ENCODE measurements at places on chromosomes 16 and 17. TPM values are rescaled to one million over a fixed set of nuclear protein-coding genes. Genes with fewer than 3 reads are reported as not detected.

DNA sequence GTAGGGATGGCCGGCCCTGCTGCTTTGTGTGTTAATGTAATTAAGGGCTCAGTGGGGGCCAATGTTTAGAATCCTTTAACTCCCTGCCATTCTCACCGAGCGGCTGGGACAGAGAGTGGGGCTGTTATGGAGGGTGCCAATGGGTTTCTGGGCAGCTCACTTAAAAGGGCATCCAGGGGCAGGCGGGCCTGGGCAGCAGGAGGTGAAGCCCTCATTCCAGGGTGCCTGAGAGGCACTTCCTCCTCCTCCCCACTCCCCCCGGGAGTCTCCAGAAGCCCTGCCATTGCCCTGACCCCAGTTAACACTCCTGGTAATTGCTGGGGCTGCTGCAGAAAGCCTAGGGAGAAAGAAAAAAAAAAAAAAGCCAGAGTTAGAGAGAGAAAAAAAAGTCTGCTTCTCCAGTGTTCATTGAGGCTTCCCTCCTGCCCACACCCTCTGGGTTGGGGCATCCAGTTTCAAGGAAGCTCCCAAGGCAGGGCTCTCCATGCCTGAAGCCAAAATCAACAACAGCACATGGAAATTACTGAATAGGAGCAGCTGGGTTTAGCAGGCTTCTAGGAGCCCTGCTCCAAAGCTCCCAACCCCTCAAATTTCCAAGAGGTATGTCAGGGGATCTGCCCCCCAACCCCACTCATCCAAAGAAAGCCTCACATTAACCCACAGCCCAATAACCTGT, 28.0 kb downstream of the CUEDC1 start:
- no peak for DNase-seq

DNA sequence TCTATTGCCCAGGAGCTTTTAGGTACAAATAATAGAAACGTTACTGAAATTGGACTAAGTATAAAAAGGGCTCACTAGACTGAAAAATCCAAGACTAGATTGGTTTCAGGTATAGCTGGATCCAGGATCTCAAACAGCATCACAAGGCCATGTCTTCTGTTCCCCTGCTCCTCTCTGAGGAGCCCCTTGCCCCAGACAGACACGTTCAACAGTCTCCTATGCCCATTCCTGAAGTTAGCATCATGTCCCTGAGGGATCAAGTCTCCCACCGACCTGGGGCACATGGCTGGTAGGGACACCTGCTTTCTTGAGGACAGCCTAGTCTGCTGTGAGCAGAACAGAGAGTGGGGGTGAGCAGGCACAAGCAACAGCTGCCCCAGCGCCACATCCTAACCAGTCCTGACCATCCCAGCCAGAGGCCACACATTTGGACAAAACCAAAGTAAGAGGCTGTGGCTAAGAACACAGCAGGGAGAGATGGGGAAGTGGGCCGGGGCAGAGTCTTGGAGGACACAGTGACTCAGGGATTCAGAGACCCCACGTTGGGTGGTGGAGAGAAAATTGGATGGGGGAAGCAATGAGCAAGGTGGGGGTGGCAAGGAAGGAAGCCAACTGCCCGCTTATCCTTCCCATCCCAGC, 10.5 kb upstream of the MMP2 start:
- no peak for DNase-seq

Gene CSH2
- total RNA-seq = not detected

Gene DNAH2
- 1.2 TPM for total RNA-seq

GRCh38 chr17:57833179-57833939, 16.5 kb downstream of the MRPS23 start:
- DNase-seq = peak; percentile 44

Gene KRTAP17-1
- not detected for total RNA-seq

Gene ALOX12B
- not detected for total RNA-seq

GRCh38 chr17:30309591-30309990, 17.8 kb upstream of the BLMH start:
- DNase-seq = no peak

DNA sequence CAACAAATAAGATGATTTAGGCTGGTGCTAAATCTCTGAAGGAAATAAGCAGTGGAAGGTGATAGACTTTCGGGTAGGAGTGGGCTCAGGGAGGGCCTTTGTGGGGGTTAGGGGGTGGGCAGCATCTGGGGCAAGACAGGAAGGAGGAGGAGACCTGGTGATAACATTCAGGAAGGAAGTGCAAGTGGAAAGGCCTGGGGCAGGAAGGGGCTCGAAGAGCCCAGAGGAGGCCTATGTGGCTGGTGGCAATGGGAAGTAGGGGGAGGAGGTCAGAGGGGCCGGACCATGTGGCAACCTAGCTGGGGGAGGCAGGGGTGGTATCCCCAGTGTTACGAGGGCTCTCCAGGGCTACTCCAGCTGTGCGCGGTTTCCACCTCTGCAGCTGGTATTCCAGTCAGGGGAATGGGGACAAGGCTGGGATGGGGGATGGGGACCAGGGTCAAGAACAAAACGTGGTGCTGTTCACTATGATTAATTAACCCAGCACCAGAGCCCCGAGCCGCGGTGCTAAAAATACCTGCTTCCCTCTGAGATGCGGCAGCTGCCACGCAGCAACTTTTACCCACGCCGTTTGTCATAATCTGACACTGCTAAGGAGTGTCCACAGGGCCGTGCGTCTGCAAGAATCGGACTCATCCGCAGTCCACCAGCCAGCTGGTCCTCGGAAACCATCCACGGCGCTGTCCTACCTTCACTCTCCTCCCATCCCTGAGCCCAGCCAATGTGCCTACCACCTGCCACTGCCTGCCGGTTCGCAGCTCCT, 5.2 kb upstream of the CCDC182 start:
- no peak for DNase-seq

DNA sequence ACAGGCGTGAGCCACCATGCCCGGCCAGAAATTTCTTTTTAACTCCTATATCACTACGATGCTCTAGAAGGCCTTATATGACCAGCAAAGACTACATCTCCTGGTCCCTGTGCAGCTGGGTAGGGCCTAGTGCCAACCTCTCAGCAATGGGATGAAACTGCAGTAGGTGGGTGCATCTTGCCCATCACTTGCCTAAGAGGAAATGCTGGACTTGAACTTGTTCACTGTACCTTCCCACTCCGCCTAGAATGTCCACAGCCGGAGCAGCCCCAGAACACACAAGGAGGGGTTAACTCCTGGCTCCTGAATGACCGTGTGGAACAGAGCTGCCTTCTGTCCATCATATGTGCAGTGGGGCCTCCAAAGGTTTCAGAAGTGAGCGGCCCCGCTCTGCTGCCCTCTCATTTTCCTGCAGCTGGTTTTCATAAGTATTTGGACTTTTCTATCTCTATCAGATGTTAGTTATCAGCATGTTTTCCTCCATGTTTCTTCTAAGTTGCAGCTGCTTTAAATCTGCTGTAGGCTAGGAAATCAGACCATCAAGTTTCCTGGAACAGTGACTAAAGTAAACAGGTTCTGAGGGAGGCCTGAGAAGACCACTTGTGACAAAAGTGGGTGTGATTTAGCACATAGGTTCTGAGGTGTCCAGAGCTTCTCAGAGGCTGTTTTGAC, 52.5 kb downstream of the WSB1 start:
- no peak for DNase-seq

Gene BIRC5
- 6.9 TPM for total RNA-seq

- DNase-seq = no peak
Observed at GRCh38 chr17:61026818-61027217, 349.2 kb downstream of the BCAS3 start.

DNA sequence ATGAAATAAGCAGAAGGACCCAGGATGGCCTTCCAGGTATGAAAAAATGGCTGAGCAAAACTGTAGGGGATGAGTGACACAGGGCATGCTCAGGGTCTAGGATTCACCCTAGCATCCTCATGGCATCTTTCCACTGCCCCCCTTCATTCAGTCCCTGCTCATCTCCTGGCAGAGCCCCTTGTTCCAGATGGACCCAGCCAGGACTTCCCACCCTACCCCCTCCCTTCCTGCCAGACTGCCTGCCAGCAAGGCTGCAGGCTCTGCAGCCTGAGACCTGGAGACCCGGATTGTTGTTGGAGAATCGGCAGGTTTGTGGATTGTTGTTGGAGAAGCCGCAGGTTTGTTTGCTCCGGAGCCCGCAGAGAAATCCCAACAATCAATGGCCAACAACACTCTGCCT, 6.6 kb downstream of the SEZ6 start:
- no peak for DNase-seq

Gene ABCA9
- total RNA-seq = 5.7 TPM

Measured in frontal cortex (tissue), 4 donors.